ENCODE measurements at places on chromosomes 4 and X.

DNA sequence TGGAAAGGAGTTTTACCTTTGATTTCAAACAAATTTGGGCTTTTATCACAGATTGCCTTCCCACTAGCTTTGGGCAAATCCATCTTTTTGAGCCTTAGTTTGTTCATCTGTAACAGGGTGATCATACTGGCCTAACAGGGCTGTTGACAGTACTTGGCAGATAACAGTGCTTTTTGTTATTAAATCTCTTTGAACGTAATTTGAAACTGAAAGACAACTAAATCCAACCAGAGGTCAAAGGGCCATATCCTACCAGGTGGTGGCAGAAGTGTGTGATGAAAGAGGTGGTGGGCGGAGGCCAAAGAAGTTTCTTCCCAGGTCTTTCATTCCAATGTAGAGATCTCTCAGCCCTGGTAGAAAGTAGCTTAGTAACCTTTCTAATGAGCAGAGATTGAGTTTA, 35.2 kb upstream of the TADA2B start:
- no peak for DNase-seq

- no peak for DNase-seq
Measured at GRCh38 chrX:44042116-44042515, 68.9 kb upstream of the NDP start.

DNA sequence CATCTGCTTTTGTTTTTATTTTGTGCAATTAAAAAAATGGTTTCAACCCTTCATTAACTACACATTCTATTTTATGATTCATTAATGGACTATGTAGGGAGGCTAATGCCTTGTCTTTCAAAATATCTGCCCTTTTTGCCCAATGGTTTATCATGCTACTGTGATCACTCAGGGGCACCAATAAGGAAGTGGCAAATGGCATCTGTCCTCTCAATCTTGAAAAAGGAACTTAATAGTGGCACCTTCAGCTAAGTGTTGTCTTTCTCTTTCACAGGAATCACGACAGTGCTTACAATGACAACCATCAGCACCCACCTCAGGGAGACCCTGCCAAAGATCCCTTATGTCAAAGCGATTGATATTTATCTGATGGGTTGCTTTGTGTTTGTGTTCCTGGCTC, 57.1 kb downstream of the COMMD8 start:
- no peak for DNase-seq

DNA sequence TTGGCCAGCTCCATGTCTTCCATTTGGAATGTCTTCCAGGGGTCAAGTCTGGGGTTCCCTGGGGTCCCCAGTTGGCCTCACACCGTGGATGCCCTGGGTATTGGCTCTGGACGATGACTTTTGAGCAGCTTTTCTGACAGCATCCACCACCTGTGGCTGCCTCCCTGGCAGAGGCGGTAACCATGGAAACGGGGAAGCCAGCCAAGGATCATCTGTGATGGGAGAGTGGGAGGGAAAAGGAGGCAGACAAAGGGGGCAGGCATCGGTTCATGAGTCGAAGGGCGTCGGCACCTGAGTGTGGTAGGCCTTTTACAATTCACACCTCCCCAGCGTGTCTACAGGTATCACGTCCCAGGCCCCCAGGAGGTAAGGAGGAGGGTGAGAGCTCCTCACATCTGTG, 152.2 kb downstream of the ASMT start:
- no peak for DNase-seq

DNA sequence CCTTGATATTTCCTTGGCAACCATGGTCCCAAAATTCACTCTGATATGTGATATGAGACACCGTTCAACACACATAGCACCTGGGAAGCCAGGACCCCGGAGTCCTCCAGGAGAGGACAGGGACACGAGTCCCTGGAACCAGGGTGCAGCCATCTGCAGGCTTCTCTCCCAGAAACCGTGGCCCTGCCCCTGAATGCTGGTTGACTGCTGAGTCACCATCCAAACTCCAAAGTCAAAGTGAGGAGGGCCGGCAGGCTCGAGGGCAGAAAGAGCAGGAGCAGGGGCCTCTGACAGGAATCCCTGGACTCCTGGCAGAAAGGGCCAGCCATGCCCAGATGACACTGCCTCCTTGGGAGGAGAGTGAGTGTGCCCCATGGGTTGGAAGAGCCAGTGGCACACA, 6.9 kb upstream of the PNMA6A start:
- DNase-seq: no peak

GRCh38 chr4:24742773-24743172, 52.6 kb upstream of the SOD3 start:
- DNase-seq: no peak

DNA sequence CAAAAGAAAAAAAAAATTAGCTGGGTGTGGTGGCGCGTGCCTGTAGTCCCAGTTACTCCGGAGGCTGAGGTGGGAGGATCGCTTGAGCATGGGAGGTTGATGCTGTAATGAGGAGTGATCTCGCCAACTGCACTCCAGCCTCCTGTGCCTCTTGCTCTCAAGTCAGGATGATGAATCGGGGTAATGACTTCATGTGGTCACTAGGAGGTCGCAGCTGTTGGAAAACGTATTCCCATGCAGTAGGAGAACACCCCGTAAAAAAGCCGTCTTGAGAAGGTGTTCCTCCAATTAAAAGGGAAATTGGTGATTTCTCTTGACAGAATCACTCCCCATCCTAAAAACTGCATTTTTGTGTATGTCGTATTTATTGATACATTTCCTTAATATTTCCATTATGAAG, 2.2 kb downstream of the CCNB3 start:
- DNase-seq: no peak

- DNase-seq: no peak
Measured at GRCh38 chr4:26459756-26460530, 30.3 kb downstream of the CCKAR start.

- no peak for DNase-seq
Measured at GRCh38 chr4:84058201-84058600, 440.9 kb downstream of the NKX6-1 start.

GRCh38 chr4:173287486-173287885, 46.7 kb downstream of the HMGB2 start:
- no peak for DNase-seq

GRCh38 chr4:73718375-73719373, 21.7 kb upstream of the CXCL8 start:
- no peak for DNase-seq

- no peak for DNase-seq
Measured at GRCh38 chr4:56681853-56682525, 893 bp upstream of the HOPX start.

- DNase-seq: no peak
Measured at GRCh38 chr4:180650273-180650672, 1592.9 kb upstream of the TENM3 start.

DNA sequence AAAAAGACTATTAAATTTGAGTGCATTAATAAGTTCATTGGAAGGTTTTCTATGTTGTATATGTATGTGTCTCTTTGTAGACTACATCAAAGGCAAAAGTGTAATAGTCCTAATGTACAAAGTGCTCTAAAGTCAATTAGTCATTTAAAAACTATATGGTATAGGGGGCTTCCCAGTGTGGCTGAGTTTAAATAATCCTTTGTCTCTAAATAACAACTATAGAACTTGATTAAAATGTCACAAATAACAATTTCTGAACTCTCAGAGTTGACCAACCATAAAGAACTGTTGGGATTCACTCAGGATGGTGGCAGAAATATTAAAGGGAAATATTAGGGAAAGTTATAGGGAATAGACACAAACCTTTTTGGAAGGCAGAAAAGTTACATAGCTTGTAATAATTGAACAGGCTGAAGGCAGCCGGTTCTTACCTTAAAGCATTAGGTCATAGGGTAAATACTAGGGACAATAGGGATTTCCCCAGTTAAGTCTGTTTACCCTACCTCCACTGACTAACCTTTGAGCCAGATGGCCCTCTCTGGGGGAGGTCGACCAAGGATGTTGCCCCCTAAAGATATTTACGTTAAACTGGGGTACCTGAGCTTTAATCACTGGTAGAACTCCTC, 1054.2 kb downstream of the ARAP2 start:
- DNase-seq: no peak

GRCh38 chrX:6852869-6853268, 294.6 kb upstream of the STS start:
- peak; percentile 2 for DNase-seq

- DNase-seq: no peak
Measured at GRCh38 chrX:38941675-38942074, 140.4 kb downstream of the MID1IP1 start.

DNA sequence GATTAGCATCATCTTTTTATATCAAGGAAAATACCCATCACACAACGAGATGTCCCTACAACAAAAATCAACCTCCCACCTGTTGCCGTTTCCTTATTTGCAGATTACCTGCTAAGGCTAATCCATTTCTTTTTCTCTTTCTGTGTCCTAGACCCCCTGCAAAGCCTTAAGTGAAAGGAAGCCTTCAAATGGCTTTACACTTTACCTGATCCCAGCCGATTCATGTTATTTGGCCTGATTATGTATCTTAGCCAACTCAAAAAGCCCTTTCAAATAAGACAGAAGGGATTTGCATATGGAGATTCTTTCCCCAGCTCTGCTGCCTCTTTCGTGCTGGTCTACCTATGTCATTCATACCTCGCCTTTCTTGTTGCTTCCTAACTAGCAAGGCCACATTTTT, 14.4 kb downstream of the ABCG2 start:
- no peak for DNase-seq

DNA sequence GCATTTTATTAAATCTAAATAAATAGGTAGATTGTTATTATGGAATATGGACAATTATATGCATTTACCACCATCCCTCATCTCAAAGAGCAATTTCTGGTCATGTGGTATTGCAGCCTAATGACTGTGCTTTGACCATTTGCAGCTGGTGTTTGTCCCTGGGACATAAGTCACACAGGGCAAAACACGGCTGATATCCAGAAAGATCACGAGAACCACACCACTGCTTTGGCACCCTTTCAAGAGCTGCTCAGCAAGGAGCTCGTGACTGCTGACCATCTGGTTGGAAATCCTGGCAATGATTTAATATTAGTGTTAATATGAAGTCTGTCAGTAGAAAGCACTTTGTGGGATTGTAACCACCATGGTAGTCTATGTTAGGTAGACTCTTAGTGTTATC, 545.0 kb downstream of the GBA3 start:
- no peak for DNase-seq

DNA sequence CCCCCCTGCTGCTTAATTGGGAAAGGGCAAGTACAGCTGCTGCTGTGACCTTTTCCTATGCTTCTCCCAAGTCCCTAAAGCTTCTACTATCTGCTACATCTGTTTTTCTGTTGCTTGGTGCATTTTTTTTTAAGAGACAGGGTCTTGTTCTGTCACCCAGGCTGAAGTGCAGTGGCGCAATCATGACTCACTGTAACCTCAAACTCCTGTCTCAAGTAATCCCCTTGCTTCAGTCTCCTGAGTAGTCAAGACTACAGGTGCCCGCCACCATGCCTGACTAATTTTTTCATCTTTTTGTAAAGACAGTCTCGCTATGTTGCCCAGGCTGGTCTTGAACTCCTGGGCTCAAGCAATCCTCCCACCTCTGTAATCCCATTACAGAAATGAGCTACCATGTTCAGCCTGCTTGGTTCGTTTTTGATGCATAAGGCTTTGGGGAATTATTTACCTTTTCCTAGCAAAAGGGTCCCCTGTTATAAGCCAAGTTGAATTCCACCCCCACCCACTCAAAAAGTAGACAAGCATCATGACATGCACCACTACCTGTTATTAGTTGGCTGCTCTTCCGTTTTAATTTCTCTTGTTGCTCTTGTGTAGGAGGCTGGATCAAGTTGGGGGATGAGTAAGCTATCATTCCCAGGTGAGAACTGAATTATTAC, 39.6 kb downstream of the DGKK start:
- no peak for DNase-seq

GRCh38 chr4:39706741-39707511, 9.0 kb downstream of the UBE2K start:
- no peak for DNase-seq

DNA sequence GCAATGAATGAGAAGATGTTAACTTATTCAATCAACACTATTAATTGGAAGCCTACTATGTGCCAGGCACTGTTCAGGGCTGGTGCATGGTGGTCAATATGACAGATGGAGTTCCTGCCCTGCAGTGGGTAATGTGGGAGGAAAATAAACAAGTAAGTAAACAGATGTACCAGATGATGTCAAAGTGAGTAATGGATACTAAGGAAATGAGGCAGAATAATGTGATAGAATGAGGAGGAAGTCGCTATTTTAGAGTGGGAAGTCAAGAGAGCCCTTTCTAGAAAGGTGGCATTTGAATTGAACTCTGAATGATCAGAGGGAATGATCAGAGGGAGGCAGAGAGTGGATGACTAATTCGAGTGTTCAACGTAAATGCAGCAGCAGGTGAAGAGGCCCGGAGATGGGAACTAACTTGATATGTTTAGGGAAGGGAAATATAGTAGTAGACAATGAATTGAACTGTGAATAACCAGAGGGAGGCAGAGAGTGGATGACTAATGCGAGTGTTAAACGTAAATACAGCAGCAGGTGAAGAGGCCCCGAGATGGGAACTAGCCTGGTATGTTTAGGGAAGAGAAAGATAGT, 48.3 kb downstream of the HMGB3 start:
- no peak for DNase-seq

- DNase-seq: no peak
Measured at GRCh38 chrX:105483011-105483410, 262.5 kb upstream of the TEX13A start.

DNA sequence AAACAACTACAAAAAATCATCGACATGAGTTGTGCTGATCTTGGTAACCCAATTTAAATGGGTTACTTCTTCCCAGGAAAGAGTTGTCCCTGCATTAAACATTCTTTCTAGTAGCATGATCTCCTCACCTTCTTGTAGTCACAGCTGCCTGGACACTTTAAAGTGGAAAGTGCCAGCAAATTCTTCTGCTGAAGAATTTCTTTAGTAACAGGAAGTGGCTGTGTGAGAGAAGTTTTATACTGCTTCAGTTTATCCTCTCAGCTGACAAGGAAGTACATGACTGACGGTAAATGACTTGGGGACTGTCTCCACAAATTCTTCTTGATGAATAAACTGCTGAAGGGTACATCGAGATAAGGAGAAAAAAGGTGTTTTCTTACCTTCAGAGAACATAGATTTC, 18.2 kb upstream of the TNIP3 start:
- DNase-seq: peak; percentile 84

GRCh38 chrX:38754102-38754790, 47.0 kb upstream of the MID1IP1 start:
- DNase-seq: peak; percentile 54

DNA sequence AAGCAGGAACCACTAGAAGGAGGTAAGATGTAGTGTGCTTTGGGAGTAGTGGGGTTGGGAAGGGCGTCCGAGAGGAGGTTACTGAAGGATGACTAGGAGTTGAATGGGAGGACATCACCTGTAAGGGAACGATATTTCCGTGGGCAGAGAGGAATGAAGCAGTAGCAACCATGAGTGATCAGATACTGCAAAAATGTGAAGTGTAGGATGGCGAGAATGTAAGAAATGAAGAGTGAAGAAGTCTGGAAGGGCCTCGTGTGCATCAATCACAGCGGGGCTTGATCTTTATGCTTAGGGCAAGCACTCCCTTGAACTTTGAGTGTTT, 594 bp downstream of the MSMO1 start:
- no peak for DNase-seq

GRCh38 chr4:213971-214370, 89.7 kb downstream of the ZNF718 start:
- peak; percentile 17 for DNase-seq

DNA sequence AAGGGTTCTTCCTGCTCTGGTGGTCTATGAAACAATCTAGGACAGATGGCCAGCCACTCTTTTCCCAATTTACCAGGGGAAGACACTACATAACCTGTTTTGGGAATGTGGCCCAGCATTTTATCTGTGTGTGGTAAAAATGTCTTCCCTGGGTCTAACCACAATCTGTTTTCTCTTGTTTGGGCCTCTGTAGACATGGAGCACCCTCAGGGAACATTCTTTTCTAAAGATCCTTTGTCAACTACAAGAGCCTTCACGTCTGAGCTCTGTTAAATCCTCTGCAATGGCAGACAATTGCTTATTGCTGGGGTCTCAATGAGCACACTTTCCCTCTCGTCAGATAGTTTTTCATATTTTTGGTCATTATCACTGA, 35.5 kb downstream of the PLAC1 start:
- DNase-seq: no peak
